ENCODE measurements at places on chromosomes 7 and 10.

GRCh38 chr7:137936509-137937201 is 65.2 kb downstream of the CREB3L2 start:
- DNase-seq: no peak

GRCh38 chr10:6578795-6579182 is 1.3 kb downstream of the PRKCQ start:
- DNase-seq: no peak

- no peak for DNase-seq
Measured at GRCh38 chr10:124245806-124246440, 152.5 kb upstream of the CHST15 start.

GRCh38 chr7:4806983-4807597 is 31.7 kb downstream of the AP5Z1 start:
- DNase-seq: no peak

DNA sequence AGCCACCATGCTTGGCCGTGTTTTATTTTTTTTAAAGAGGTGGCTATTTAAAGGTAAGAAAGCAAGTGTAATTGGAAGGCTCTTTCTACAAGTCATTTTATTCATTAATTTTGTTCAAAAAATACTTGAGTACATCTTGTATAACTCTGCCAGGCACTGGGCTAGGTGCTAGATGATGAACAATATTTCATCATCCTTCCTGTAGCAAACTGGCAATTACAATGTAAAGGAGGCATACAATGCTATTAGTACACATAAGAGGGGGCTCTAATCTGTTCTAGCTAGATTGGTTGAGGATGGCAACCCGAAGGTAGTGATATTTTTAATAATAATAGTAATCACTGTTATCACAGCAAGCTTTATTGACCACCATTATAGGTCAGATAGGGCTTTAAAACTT is 215.5 kb upstream of the KLF14 start:
- DNase-seq: peak; percentile 36

DNA sequence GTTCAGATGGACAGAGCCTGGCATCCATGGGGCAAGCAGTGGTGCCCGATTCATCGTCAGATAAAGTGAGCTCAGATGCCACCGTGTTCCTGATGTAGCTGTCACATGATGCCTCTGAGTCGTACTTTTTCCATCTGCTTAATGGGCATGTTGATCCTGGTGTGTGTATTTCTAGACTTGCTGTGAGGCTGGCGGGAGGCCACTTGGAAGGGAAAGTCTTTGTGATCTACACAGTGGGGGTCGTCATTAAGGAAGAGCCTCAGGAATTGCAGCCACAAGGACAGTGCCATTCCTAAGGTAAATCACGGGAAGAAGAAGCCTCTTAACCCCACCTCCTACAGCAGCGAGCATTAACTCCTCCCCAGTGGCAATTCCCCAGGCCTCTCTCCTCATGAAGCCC is 63.0 kb downstream of the RGS10 start:
- no peak for DNase-seq

DNA sequence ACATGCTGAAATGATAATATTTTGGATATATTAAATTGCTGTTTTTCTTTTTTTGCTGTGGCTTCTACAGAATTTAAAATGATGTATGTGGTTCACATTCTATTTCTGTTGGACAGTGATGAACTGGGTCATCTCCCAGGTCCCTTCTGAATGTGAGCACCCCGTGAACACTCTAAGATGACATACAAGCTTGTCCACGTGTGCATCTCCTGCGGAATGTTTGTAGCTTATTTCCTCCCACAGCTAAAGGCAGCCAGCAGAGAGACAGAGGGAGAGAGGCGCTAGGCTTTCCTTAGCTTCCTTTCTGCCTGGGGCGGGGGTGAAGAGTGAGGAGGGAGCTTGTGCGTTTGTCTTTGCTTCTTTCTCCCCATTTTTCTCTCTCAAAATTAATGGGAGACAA is 219.1 kb downstream of the EMX2 start:
- no peak for DNase-seq

- DNase-seq: no peak
Measured at GRCh38 chr10:132332433-132332754, 401 bp downstream of the LRRC27 start.

DNA sequence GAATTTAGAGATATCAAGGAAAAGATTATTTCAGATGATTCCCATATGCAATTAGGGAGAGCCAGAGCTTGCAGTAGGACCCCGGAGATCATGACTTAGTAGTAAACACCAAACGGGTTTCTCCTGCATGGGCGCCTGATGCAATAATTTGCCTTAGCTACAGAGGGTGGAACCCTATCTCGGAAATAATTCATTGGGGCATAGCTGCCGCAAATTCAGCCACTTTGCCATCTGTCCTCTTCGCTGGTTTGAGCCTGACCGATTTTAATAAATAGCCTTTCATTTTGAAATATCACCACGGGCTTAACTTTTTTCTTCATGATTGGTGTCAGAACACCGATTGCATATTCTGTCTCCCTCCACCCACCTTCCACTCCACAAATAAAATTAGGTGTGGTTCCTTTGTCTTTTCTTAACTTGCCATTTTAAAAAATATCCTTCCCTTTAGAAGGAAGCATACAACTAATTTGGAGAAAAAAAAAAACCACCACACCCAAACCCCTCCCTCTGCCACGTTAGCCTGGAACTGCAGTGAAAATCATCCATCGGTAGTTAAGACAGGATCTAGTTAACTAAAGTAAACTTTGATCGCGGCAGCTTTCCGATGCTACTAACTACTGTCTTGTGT is 1.4 kb downstream of the GARS1 start:
- DNase-seq: no peak

DNA sequence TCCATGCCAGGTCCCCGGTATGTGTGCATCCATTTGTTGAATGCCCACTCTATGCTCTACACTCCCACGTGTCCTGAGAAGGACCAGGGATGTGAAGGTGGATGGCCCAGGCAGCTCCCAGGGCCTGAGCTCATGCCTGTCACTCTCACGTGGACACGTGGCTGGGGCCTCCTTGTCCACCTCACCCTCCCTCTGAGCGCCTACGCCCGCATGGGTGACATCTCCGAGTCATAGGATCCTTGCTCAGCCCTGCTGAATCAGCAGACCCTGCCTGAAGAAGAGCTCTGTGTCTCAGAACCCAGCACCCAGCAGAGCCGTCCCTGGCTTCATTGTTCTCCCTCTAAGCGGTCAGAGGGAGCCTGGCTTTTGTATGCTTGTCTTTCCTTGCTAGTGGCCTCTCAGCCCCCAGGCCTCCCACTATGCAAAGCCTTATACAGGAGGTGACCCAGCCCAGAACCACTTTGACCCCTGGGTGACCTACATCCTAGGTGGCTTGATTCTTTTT is 107.9 kb upstream of the PPIF start:
- DNase-seq: no peak

GRCh38 chr10:87750817-87751216 is 67.2 kb downstream of the ATAD1 start:
- DNase-seq: no peak

GRCh38 chr10:126052171-126052570 is 155.8 kb downstream of the FANK1 start:
- DNase-seq: no peak

DNA sequence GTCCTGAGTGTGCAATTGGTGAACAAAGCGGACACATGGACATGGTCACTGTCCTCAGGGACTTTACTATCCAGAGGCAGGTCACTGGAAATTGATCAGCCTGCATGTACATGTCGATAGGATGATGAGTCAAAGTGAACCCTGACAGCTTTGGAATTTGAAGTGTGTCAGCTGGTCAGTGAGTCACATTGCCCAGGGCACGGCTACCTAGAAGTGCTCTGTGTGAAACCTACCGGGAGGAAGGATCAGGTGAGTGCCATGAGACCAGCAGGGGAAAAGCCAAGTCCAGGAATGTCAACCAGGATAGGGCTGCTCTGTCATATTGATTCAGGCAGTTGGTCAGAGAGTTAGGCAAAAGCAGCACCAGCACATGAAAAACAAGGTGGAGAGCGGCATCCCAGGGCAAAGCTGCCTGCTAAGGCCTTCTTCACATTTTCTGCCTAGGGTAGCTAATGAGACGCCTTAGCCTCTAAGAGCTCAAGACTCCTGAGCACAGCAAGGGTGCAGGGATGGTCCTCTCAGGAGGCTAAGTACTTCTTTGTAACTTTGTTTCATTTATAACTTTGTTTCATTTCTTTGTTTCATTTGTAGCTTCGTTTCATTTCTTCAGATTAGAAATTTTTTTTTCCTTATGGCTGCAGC is 19.4 kb upstream of the PDCD4 start:
- no peak for DNase-seq

DNA sequence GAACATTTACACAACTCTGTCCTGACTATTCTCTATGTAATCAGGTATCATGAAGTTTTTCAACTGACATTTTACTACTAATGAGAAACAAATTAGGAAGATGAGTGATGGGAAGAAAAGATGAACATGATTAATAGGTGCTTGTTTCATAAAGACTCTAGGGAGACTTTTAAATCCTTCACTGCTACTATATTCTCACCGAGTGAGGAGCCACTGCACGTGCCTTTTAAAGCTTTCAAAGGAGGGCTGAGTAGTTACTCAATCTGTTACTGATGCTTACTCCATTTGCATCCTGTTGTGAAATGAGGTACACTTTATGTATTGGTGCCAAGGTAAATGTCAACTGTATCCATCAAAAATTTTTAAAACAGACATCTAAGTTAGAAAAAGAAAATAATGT is 1.3 kb upstream of the COMMD3 start:
- DNase-seq: no peak

GRCh38 chr10:109866168-109866994 is 56.9 kb downstream of the XPNPEP1 start:
- DNase-seq: peak; percentile 12

DNA sequence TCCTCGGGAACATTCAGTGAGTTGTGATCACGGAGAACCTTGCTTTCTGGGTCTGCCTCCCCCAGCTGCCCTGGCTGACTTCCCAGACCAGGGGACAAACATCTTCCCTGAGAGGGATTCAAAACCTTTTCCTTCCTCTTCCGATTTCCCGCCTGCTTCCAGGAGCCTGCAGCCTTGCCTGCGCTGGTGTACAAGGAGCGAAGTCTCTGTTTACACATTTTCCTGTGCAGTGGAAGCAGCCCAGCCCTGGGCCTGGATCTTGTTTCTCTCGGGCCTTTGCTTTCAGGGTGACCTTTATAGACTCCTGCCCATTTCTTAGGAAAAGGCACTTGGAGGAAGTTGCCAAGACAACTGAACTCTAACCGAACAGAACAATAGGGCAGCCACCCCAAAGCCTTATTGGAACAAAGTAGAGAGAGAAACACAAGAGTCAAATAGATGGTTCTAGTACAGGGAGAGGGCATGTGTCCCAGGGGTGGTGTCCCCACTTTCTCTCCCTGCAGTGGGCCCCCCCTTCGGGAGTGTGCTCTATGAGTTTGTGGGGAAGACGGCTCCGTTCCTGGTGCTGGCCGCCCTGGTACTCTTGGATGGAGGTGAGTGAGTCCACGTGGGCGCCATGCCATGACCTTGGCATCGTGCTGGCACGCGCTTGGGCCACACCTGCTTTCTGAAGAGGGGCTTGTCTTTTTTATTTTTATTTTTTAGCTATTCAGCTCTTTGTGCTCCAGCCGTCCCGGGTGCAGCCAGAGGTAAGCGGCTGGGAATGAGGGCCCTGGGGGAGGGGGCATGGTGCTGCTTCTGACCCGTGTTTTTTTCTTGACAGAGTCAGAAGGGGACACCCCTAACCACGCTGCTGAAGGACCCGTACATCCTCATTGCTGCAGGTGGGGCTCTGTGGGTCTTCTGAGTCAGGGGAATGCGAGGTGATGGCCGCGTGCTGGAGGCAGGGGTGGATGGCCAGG is 14.1 kb downstream of the SLC18A2 start:
- no peak for DNase-seq

- DNase-seq: no peak
Measured at GRCh38 chr7:12643001-12643643, 44.3 kb upstream of the ARL4A start.

DNA sequence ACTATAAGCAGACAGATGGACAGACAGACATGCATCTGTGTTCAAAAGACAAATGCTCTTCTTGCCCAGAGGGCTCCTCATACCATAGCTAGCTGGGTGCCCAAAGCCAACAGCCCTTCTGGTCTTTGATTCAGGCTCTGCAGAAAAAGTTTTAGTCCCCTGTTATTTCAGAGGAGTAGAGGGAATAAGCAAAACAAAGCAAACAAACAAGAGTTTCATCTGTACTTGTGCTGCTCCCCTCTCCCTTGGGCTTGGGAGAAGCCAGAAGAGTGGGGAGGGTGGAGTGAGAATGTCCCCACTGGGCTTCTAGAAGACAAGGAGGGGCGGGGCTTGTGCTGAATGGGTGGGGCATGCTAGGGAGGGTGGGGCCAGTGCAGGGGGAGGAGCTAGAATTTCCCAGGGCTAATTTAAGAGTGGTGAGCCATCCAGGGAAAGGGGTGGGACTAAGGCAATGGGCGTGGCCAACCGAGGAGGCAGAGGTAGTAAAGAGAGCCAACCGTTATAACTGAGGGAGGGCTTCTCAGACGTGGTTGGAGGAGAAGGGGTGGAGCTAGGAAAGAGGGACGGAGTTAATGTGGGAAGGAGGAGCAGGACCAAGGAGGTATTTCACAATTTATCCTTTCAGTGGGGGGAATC is 101.2 kb upstream of the MGMT start:
- DNase-seq: peak; percentile 4

- DNase-seq: no peak
Measured at GRCh38 chr10:22693860-22694259, 20.5 kb downstream of the PIP4K2A start.

DNA sequence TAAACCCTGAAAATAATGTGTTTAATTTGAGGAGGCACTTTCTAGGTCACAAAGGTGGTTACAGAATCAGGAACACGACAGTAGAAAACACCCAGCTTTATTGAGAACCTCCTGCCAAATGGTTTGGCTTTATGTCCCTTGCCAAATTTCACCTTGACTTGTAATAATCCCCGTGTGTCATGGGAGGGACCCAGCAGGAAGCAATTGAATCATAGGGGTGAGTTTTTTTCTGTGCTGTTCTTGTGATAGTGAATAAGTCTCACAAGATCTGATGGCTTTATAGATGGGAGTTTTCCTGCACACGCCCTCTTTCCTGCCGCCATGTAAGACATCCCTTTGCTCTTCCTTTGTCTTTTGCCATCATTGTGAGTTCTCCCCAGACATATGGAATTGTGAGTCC is 193.8 kb upstream of the KLF6 start:
- DNase-seq: peak; percentile 31

- no peak for DNase-seq
Measured at GRCh38 chr10:132971448-132972148, 29.2 kb upstream of the CFAP46 start.

DNA sequence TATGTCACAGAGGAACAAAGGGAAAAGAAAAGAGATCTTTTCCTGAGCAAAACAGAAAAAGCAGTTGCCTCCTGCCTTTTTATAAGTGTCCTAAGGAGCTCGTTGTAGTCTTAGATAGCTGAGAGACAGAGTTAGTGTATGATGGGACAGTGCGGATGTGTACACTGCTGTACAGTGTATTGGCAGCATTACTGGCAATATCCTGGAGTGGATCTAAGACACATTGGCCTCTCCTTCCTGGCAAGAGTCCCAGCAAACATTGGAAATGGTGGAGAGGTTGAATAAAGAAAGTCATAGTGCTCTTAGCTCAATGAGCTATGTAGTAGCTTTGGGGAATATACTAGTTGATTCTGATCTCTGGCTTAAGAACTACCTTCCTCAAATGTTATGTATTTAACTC is 22.7 kb downstream of the GARS1 start:
- DNase-seq: no peak

- DNase-seq: no peak
Measured at GRCh38 chr7:81790120-81790500, 20.3 kb upstream of the HGF start.

Data from CD4-positive, CD25-positive, alpha-beta regulatory T cell (primary cell).